CD4-positive, alpha-beta T cell treated with Interleukin-10 for 1 hour (primary cell): ENCODE measurements at places on chromosomes 13 and 19.
A peak's percentile ranks its signal among the peaks of the same experiment; 100 is the strongest.

DNA sequence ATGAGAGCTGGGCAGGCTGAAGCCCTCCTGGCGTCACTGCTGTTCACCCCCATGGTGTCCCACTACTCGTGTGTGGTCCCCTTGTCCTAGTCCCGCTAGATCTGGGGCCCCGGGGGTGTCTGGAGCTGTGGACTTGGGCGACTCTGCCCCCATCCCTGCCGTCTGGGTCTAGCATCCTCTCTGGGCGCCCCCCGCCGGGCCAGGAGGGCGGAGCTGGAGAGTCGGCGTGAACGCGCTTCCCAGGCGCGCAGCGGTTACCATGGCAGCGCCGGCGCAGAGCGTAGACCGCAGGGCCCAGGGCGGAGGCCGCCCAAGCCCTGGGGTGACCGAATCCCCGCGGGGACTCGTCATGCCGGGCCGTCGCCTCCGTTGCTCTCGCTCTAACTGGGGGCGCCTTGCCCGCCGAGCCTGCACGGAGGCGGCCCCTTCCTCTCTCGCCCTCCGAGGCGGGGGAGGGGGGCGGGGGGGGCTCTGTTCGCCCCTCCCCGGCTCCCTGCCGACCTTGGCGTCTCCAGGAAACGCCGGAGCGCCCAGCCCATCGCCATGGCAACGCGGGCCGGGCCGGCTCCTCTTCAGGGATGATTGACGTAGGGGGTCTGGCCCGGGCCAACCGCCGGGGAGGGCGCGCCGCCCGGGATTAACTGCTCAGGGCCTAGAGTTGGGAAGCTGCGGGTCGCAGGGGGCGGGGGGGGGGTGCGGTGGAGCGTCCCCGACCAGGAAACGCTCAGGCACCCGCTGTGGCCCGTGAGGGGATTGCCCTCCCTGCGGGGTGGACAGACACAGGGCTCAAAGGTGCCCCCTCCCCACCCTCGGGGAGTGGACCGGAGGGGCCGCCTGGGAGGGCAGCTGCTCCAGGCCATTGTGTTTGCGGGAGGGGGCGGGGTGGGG is 8.9 kb downstream of the ISYNA1 start:
- peak; percentile 92 for DNase-seq

- peak; percentile 38 for DNase-seq
Measured at GRCh38 chr13:43054803-43055802, 31.7 kb downstream of the DNAJC15 start.

DNA sequence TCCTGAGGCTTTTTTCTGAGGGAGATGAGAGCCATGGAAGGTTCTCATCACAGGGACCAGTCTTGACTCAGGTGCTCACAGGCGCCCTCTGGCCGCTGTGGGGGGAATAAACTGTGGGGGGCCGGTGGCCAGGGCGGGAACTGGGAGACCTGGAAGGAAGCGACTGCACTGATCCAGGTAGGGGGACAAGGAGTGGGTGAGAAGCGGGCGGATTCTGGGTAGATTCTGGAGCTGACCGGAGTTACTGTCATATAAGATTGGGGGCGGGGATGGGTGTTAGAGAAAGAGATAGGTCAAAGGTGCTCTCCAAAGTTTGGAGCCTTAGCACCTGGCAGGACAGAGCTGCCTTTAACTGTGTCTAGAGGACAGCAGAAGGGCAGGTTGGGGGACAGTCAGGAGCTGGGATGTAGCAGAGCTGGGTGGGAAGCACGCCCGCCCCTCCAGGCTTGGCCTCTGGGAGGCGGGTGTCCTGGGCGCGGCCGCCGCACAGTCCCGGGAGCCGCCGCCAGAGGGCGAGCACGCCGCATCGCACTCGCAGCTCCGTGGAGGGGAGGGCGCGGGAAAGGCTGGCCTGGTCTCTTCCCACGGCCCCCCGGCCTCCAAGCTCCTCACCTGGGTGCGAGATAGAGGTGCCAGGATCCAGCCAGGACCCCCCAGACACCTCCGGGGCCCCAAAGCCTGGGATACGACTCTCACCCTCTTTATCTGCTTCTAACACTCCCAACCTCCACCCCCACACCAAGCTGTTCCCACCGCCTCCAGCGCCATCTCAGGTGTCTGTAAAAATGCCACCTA is 4.2 kb upstream of the DAND5 start:
- DNase-seq: peak; percentile 85

GRCh38 chr19:53657778-53658177 is 26.0 kb downstream of the DPRX start:
- DNase-seq: no peak

DNA sequence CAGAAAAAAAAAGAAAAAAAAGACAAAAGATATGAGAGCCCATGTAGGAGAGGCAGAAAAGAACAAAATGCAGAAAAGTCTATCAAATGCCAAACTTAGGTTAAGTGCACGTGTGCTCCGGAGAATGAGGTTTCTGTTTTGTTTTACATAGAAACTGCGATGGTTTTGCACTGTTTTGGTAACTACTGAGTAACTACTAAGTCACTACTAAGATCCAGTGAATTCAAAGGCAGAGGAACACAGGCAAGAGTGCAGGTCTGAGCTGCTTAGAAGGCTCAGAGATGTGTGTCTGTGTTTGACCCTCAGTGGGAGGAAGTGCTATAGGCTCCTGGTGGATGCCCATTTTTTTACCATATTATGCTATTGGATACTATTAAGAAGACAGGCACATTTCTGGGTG is 299.3 kb downstream of the NDFIP2 start:
- no peak for DNase-seq

GRCh38 chr19:6259312-6259861 is 20.4 kb downstream of the MLLT1 start:
- DNase-seq: no peak

DNA sequence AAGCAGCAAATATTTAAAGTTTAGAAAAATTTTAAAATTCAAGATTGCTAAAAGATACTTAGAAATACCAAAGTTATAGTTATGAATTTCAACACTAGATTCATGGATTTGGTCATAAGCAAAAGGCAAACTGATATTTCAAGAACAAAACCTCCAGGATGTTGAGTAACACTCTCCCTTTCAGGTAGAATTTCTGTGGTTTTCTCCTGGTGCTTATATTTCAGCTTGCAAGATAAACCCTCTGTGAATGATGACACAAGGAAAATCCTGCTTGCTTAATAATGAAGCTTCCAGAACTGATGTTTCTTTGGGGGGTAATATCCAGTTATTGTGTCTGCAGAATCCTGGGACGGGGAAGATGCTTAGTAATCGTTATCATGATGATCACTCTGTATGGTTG is 320.3 kb upstream of the EDNRB start:
- DNase-seq: no peak

DNA sequence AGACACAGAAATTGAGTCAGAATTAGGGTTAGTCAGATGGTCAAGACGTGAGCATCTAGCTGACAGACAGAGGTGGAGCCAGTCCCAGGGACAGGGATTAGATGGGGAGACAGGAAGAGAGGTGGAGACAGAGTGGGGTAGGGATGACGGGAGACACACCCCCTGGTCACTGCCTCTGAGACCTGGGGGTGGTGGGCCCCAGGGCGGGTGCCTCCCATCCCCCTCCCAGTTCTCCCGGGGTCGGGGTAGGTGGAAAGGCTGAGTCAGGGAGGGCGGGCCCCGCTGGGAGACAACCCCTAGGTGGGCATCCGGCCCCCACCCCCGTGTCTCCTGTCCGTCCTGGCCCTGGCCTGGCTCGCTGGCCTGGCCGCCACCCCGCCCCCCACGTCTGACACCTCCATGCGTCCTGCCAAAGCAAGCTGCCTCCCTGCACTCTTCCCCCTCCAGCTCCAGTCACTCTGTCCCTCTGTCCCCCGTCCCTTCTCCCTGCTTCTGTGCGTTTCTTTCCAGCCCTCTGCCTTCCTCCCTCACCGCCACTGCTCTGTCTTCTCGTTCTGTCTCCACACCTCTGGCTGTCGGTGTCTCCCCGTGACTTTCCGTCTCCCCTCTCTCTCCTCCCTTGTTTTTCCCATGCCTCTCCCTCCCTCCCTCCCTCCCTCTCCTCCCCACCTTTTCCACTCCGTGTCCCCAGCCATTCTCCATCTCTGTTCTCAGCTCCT is 15.1 kb downstream of the CCDC97 start:
- DNase-seq: peak; percentile 29

DNA sequence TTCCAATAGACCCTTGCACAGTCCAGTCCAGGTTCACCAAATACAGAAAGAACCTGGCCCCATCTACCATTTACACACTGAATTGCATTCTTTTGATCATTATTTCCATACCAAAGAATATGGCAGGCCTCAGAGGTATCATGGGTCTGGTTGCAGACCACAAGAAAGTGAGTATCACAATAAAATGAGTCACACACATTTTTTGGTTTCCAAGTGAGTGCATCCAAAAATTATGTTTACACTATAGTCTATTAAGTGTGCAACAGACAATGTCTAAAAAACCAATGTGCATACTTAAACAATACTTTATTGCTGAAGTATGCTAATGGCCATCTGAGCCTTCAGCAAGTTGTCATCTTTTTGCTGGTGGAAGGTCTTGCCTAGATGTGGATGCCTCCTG is 105.3 kb downstream of the SPACA7 start:
- DNase-seq: no peak

DNA sequence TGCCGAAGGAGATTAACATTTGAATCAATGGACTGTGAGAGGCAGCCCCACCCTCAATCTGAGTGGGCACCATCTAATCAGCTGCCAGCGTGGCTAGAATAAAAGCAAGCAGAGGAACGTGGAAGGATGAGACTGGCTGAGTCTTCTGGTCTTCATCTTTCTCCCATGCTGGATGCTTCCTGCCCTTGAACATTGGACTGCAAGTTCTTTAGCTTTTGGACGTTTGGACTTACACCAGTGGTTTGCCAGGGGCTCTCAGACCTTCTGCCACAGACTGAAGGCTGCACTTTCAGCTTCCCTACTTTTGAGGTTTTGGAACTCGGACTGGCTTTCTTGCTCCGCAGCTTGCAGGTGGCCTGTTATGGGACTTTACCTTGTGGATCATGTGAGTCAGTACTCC is 14.7 kb downstream of the NHLRC3 start:
- no peak for DNase-seq

- DNase-seq: no peak
Measured at GRCh38 chr13:31150315-31150985, 11.3 kb downstream of the HSPH1 start.

DNA sequence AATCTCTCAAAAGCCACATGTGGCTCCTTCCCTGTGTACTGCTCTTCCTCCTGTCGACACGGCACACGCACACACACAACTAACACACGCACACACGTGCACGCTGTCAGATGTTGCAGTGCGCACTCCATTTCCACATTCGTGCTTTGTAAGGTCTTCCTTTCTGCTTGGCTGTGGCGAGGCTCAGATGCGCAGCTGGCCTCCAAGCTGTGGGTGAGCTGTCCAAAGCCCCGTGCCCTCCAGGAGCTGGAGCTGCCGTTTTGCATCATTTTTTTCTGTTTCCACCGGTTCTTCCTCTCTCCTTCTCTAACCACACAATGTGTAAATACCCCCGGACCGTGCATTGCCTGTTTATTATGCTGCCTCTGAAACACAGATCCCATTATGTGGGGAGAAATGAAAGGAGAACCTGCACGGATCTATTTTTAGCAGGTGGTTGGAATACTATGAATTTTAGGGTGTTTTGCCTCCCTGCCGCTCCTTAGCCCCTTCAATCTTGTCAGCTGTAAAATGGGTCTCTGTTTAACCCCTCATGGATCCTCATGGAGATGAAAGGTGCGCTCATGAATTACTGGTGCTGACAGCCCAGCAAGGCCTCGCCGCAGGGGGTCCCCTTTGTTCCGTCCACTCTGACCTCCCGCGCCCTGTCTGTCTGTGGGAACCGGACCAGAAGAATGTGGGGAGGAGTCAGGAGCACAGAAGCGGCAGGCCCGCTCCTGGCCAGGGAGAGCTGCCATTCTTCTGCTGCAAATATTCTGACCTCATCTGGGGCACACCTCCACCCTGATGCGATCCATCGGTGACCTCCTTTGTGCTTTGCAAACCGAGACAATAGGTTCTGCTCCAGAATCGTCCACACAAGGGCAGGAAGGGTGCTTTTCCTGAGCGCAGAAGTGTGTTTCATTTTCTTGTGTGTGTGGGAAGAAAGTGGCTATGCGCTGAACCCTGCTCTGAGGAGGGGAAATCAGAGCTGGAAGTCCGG is 137.7 kb downstream of the SOX1 start:
- DNase-seq: no peak

DNA sequence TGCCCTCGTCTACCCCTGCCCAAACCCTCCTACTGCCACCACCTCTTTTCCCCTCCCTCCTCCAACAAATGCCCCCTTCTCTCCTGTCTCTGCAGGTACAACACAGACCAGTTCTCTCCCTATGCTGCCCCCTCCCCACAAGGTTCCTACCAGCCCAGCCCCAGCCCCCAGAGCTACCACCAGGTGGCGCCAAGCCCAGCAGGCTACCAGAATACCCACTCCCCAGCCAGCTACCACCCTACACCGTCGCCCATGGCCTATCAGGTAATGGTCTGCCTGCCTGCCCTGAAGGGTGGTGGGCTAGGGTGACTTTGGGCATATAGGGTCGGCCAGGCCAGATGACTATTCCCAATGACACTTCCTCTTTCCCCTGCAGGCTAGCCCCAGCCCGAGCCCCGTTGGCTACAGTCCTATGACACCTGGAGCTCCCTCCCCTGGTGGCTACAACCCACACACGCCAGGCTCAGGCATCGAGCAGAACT is 6.5 kb upstream of the TIMM50 start:
- peak; percentile 79 for DNase-seq

GRCh38 chr13:87003265-87003664 is 667.9 kb upstream of the SLITRK5 start:
- DNase-seq: no peak

- DNase-seq: no peak
Measured at GRCh38 chr13:107650081-107650701, 565.1 kb downstream of the LIG4 start.

- DNase-seq: no peak
Measured at GRCh38 chr13:113533161-113533840, 42.8 kb upstream of the DCUN1D2 start.

- DNase-seq: no peak
Measured at GRCh38 chr19:33374236-33374714, 766 bp downstream of the CEBPG start.
